Bladder microvascular endothelial cell (primary cell): ENCODE measurements at places on chromosomes 12 and 14. TPM values are rescaled to one million over a fixed set of nuclear protein-coding genes. Genes with fewer than 3 reads are reported as not detected.

The LRP1-AS gene
- not detected in 2 replicates for total RNA-seq

The MYG1 gene
- 26.3 and 37.1 TPM in 2 replicates for total RNA-seq

The ACSM4 gene
- total RNA-seq = not detected in 2 replicates

The TPPP2 gene
- total RNA-seq = not detected in 2 replicates

The ASIC1 gene
- total RNA-seq = 0.13 and 0.16 TPM in 2 replicates

The CCDC196 gene
- total RNA-seq = not detected in 2 replicates

The MGST1 gene
- 6.6 and 11.2 TPM in 2 replicates for total RNA-seq

The NOS1 gene
- not detected in 2 replicates for total RNA-seq

The ADAMTS20 gene
- total RNA-seq = not detected in 2 replicates

The TRIM9 gene
- not detected in 2 replicates for total RNA-seq

The SERPINA1 gene
- not detected in 2 replicates for total RNA-seq

The GLIPR1L1 gene
- total RNA-seq = not detected in 2 replicates

The KCNK10 gene
- total RNA-seq = not detected in 2 replicates

The EXOC5 gene
- total RNA-seq = 33.4 and 67.2 TPM in 2 replicates

The WNT5B gene
- 0.32 and 0.44 TPM in 2 replicates for total RNA-seq

The PLXNC1 gene
- 0.16 and 0.31 TPM in 2 replicates for total RNA-seq

The TAC3 gene
- total RNA-seq = not detected in 2 replicates

The PRH2 gene
- 0.19 TPM in 1 of 2 replicates, not detected in the other for total RNA-seq

The PITPNM2 gene
- 7.6 and 20.2 TPM in 2 replicates for total RNA-seq

The OTOGL gene
- total RNA-seq = 0.16 and 0.38 TPM in 2 replicates

The GON7 gene
- total RNA-seq = 13.6 and 16.0 TPM in 2 replicates

The KRT75 gene
- not detected in 2 replicates for total RNA-seq
